ENCODE measurements at places on chromosomes 16 and 17.

DNA sequence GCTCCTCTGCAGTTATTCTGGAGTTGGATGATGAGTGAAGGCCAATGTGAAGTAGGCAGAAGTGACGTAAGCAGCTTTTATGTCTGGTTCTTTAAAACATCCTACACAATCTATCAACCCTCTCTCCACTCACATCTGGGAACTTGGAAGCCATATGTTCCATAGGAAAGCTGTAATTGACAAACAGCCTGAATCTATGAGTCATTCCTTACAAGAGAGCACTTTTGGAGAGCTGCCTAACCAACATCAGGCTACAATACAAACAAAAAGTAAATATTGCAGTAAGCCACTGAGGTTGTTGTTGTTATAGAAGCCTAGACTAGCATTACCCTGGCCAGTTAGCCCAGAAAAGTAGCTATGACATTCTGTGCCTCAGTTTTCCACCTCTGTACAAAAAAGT is 5.9 kb downstream of the CCL7 start:
- DNase-seq: no peak

DNA sequence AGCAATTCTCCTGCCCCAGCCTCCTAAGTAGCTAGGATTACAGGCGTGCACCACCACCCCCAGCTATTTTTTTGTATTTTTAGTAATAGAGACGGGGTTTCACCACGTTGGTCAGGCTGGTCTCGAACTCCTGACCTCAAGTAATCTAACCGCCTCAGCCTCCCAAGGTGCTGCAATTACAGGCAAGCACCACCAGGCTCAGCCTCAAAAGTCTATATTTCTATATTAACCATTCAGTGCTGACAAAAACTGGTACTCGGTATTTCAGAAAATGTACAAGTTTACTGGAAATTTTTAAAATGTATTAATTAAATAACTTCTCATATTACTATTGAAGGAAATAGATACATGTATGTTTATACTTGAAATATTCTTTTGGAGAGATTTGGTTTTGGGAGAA is 1.4 kb upstream of the HEXD start:
- no peak for DNase-seq

GRCh38 chr16:57389087-57389468 is 15.5 kb upstream of the CCL17 start:
- DNase-seq: no peak

- no peak for DNase-seq
Observed at GRCh38 chr17:42270596-42270995, 5.6 kb downstream of the STAT5B start.

DNA sequence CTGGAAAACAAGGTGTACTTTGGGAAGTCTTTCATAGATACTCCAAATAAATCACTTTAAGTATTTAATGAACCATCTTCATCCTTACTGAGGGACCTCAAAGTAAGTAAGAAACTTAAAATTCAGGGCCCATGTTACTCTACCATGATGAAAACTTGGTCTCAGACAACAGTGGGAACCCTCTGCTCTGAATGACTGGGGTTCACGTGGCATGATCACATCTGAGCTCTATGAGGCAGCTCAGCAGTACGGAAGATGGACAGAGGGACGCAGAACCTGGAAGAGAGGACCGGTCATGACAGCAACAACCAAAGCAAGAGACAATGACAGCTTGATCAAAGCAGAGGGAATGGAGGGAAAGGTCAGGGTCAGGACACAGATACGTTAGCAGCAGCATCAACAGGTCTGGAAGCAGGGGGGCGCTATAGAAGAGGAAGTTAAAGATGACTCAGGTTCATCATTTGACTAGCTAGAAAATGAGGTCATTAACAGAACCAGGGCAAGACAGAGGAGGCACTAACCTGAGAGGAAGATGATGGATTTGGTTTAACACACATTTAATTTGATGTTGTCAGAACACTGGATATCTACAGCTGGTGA is 9.5 kb downstream of the XPO6 start:
- no peak for DNase-seq

DNA sequence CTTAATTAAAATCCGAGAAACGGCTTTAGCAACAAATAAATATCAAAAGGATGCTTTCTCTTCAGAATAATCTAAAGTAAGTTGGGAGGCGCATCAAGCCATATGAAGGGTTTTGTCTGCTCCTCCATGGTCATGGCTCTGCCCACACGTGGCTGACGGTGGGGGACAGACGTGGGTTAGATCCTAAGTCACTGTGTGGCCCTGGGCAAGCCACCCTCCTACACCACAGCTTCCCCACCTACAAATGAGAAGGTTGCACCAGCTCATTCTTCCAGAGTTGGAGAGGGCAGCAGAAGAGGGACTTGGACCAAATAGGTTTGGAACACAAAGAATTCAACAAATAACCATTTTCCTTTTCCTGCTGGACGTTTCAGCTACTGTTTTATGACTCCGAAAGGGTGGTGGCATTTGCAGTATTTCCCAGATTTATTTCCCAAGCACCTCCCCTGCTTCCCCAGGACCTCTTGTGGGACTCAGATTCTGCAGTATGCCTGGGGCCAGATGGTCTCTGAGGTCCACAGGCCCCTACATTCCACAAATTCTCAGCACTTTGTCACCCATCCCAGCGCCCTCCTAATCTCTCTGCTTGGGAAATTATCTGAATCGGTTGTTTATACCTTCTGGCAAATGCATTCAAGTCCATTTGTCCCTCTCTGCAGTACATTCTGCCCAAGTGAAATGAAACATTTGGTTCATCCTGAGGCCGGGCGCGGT is 17.8 kb downstream of the LRRC75A start:
- no peak for DNase-seq

DNA sequence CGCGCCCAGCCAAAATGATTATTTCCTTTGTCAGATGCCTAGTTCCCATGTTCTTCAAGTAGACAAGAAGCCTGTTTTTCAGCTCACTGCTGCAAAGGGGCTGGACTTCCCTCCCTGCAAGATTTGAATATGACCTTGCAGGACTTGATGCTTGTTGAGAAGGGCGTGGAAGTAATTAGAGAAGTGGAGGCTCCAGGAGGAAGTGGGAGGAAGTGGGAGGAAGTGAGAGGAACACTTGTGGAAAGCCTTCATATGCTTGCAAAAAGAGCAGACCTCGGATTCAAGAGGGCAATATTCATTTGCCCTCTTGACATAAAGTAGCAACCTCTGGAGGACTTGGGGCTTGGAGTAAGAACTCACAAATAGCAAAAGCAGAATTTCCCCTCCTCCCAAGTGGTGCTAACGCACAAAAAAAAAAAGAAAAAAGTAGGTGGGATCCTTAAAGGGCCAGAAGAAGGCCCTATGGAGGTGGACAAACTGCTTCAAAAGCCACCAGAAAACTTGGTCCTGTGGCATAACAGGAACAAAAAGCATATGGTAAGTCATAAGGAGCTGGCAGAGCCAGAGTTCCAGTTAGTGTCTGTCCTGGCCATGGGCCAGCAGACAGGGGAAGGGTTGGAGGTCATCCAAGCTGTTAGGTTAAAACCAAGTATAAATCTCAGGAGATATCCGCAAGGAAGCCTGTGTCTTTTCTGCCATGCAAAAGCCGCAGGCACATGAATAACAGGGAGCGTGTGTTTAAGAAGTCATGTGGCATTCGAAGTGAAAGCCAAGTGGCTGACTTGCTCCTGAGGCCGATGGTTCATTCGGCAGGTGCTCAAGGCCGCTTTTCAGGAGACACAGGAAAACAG is 20.6 kb upstream of the PRKAR1A start:
- no peak for DNase-seq

- no peak for DNase-seq
Observed at GRCh38 chr17:21679256-21680146, 12.8 kb upstream of the KCNJ18 start.

DNA sequence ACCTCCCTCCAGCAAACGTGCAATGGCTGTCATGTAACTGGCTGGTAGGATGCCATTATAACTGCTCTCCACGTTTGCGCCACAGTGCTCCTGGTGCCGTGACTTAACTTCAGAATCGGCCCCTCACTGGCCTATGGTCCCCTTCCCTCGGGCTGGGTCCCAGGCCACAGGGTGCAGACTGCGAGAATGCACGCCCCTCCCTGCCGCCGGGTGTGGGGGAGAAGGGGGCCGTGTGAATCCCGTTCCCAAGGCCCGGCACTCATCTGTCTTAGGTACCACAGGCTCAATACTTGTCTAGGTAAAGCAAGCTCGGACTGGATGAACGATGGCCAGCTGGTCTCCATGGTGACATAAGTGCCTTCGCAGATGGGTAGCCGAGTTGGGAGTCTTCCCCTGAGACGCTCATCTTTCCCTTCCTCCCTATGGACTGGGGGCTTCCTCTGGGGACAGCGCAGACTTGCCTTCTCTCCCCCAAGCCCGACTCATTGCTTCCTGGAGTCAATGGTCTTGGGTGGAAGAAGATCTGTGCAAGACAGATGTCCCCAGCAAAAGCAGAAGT is 37.8 kb downstream of the TIMM22 start:
- DNase-seq: no peak

GRCh38 chr17:81983639-81984373 is 6.4 kb downstream of the ASPSCR1 start:
- no peak for DNase-seq

- DNase-seq: no peak
Observed at GRCh38 chr16:87410530-87410929, 18.4 kb downstream of the MAP1LC3B start.

DNA sequence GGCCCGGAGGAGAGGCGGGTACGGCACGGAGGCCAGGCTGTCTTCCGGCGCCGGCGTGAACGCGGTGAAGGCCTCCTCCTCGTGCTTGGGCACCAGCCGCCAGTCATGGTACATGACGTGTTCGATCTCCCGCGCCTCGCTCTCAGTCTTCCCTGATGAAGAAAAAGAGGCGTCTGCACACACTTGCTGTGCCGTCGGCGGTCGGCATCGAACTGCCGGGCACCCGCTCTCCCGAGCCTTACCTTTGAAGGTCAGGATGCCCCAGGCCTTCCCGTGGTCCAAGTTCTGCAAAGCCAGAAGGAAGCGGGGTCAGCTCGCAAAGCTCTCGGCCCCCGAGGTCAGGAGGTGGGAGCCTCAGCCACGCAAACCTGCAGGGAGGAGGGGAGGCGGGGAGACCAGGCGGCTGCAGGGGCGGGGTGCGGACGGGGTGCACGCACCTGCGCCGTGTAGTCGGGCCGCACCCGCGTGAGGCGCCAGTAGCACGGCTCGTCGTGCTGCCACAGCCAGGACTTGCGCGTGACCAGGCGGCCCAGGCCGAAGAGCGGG is at the start of gene EME2:
Gene EME2 (plus strand): TSS at position 449 of the 546 bp plus-strand sequence. CDS start 418 bp downstream, outside the sequence.
- no peak for DNase-seq

GRCh38 chr16:53713403-53714204 is 9.6 kb downstream of the FTO start:
- no peak for DNase-seq

DNA sequence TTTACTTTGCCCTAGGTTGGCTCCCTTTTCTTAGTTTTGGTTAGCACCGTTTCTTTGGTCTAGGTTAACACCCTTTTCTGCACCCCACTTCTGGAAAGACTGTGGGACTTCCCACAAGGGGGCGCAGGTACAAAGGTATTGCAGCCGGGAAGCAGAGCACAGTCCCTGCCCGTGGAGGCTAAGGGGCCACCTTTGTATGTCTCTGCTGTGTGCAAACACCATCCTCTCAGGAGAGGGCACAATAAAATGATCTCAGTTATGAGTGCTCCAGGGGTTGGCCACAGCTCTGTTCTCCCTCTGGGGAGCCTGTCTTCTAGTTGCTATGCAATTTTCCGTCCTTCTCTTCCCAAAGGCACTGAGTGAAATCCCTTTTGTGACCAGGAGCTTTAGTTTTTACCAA is 28.4 kb upstream of the TMC5 start:
- DNase-seq: no peak

- DNase-seq: no peak
Observed at GRCh38 chr16:66911112-66911511, 7.6 kb downstream of the CDH16 start.

- DNase-seq: no peak
Observed at GRCh38 chr16:48128769-48129168, 27.0 kb downstream of the ABCC12 start.

DNA sequence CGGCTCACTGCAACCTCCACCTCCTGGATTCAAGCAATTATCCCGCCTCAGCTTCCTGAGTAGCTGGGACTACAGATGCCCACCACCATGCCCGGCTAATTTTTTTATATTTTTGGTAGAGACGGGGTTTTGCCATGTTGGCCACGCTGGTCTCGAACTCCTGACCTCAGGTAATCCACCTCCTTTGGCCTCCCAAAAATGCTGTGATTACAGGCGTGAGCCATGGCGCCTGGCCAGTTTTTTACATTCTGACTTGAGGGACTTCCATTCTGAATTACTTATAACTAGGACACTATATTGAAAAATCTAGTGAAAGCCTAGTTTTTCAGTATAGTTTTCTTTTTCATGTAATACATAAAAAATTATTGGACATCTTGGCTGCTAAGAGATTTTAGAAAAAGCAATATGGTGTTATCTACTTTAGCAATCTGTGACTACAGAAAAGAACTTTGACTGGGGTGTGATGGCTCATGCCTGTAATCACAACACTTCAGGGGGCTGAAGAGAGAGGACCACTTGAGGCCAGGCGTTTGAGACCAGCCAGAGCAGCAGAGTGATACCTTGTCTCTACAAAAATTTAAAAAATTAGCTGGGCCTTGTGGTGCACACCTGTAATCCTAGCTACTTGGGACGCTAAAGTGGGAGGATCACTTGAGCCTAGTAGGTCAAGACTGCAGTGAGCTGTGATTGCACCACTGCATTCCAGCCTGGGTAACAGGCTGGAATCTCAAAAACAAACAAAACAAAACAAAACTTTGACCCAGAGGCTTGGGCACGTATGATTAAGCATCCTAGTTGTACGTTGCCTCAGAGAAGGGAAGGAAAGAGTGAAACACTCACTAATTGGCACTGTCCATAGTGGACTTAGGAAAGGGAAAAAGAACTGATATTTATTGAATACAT is 26.8 kb upstream of the GOSR1 start:
- no peak for DNase-seq

GRCh38 chr17:21028192-21028591 is 14.6 kb downstream of the USP22 start:
- DNase-seq: no peak

DNA sequence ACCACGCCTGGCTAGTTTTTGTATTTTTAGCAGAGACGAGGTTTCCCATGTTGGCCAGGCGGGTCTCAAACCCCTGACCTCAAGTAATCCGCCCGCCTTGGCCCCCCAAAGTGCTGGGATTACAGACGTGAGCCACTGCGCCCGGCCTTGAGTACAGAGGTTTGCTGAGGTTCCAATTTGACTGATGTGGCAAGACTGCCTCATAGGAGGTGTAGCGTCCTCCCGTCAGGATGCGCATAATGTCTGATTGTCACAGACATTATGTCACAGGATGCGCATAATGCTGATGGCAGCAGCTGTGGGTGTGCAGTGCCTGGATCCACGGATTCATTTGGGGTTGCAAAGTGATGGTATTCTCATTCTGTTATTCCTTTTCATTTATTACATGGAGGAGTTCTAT is 45.2 kb downstream of the HAPSTR1 start:
- no peak for DNase-seq

DNA sequence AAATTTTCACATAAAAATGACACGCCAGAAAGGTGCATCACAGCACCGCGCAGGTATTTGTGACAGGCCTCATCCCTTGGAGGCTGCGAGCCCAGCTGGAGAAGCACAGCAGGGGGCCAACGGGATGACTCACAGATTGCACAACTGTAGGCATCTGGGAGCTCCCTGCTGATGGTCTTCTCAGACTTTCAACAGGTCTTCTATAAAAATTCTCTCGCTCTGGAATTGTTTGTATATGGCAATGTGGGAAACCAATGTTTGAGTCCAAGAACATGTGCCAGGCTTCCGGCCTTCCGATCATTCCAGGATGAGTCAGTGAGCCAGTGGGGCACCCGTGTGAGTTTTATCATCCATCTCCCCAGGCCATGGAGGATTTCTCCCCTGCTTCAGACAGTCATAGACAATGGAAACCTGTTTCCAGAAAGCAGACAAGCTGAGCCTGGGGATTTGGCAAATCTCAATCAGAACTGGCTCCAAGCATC is 24.1 kb upstream of the ADORA2B start:
- DNase-seq: no peak

Measured in cortex of kidney (tissue), 1 donor.